RPMI7951 (cell line): ENCODE measurements at places on chromosomes 13 and 19. TPM values are rescaled to one million over a fixed set of nuclear protein-coding genes. Genes with fewer than 3 reads are reported as not detected.

KRTDAP gene
- not detected in 2 replicates for total RNA-seq

ZNF223 gene
- total RNA-seq: 3.6 and 5.3 TPM in 2 replicates

RFPL4AL1 gene
- total RNA-seq: 0.20 TPM in 1 of 2 replicates, not detected in the other

TTC9B gene
- not detected in 2 replicates for total RNA-seq

GRCh38 chr13:82751206-82751605 is 1131.1 kb downstream of the SLITRK1 start:
- no peak for DNase-seq
